Pancreas (tissue), 10 donors: ENCODE measurements at places on chromosomes 6 and 20.
A peak's percentile ranks its signal among the peaks of the same experiment; 100 is the strongest.

GRCh38 chr20:59730722-59731121, 126.4 kb downstream of the PHACTR3 start:
- no peak for DNase-seq
- no peak overlapping the region for H3K27ac ChIP-seq

GRCh38 chr6:110185879-110186278, 5.7 kb downstream of the CDC40 start:
- no peak for DNase-seq
- no peak overlapping the region for H3K4me3 ChIP-seq
- H3K36me3 ChIP-seq: no peaks in the 10 kb centered on the region
- H3K27ac ChIP-seq: no peak overlapping the region

DNA sequence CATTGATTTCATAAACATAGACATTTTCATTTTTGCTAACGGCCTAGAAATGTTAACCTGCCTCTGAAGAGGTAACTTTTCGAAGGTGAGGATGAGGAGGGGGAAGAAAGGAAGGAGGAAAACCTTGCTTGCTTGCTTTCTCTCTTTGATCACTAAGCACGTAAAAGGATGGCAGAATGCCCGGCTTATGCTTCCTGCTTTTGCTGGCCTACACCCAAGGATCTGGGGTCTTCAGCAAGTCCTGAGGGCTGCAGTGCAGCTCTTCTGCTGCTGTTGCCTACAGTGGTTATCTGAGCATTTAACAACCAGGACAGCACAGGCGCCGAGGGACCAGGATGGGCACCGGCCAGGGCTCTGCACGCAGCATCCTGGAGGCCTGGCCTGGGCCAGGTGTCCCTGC, 150.8 kb upstream of the TAB2 start:
- no peak overlapping the region for H3K27ac ChIP-seq
- H3K36me3 ChIP-seq: no peaks in the 10 kb centered on the region
- H3K4me1 ChIP-seq: no peaks in the 10 kb centered on the region
- peak; percentile 46 for DNase-seq
- H3K27me3 ChIP-seq: no peaks in the 10 kb centered on the region

DNA sequence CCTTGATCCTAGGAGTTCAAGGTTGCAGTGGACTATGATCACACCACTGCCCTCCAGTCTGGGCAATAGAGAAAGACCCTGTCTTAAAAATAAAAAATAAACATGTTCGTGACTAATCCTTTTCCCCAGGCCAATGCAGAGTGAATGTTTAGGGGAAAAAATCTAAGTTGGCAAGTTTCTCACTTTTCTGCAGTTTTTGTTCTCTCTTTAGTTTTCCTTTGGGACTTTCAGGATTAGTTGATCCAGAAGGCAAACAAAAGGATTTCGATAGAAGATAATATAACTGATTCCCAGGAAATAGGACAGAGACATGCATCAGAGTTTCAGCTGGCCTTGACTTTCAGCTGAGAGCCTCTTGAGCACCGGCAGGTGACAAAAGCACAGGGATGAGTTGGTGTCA, 53.3 kb downstream of the SOD2 start:
- no peak for DNase-seq
- H3K36me3 ChIP-seq: no peaks in the 10 kb centered on the region
- H3K27me3 ChIP-seq: no peaks in the 10 kb centered on the region
- no peak overlapping the region for H3K4me3 ChIP-seq
- H3K4me1 ChIP-seq: no peaks in the 10 kb centered on the region
- no peak overlapping the region for H3K27ac ChIP-seq

- peaks cover 4% of the 10 kb centered on the region for H3K36me3 ChIP-seq
- no peaks in the 10 kb centered on the region for H3K27me3 ChIP-seq
- H3K4me1 ChIP-seq: peaks cover 6% of the 10 kb centered on the region
- H3K4me3 ChIP-seq: peak overlapping the region; percentile 97
These were observed 1.0 kb upstream of the NXT1 start for GRCh38 chr20:23349338-23350195.

- no peaks in the 10 kb centered on the region for H3K36me3 ChIP-seq
- no peaks in the 10 kb centered on the region for H3K27me3 ChIP-seq
- no peak overlapping the region for H3K27ac ChIP-seq
- no peak overlapping the region for H3K4me3 ChIP-seq
- H3K4me1 ChIP-seq: no peaks in the 10 kb centered on the region
These were observed 151.3 kb upstream of the QKI start for GRCh38 chr6:163263196-163263595.
